ENCODE measurements at places on chromosomes 7 and 10. TPM values are rescaled to one million over a fixed set of nuclear protein-coding genes. Genes with fewer than 3 reads are reported as not detected.
A peak's percentile ranks its signal among the peaks of the same experiment; 100 is the strongest.

DNA sequence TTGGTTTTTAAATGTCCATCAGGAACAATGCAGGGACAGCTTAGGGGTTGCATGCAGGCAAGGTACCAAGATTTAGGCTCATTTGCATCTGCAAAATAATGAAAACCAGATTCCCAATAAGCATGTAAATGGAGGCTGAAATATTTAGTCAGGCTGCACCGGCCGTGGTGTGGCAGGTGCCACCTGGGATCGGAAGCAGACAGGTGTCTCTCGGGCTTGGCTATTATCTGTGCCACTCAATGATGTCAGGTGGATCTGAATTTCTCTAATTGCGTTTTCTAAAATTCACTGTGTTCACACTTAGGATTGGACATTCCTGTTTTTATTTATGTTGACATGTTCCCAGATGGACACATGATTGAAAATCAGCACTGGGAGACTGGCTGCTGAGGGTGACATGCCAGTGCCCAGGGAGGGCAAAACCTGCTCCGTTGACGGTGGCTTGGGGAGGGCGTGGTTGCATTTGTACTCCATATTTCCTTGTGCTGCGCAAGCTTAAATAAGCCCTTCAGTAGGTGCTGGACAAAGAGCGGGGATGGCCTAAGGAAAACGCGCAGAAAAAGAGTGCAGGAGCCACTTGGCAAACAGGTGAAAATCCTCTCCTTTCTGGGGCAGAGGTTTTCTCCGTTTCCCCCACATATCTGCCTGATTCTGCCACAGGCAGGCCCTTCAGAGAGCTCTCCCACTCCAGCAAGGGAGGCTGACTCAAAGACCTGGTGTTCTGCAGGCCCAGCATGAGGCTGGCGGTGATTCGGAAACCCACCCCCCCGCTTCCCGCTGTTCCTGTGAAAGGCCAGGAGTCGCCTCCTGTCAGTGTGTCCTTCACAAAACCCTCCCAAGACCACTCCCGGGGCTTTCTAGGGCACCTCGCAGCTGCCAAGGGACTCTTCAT, 142.5 kb downstream of the WDR37 start:
- DNase-seq, result no peak
- no peak overlapping the region for H3K27ac ChIP-seq
- H3K27me3 ChIP-seq, result no peaks in the 10 kb centered on the region
- no peaks in the 10 kb centered on the region for H3K36me3 ChIP-seq
- peaks cover 5% of the 10 kb centered on the region for H3K4me1 ChIP-seq

- H3K36me3 ChIP-seq, result no peaks in the 10 kb centered on the region
- H3K27me3 ChIP-seq, result no peaks in the 10 kb centered on the region
- H3K27ac ChIP-seq, result no peak overlapping the region
- no peak for DNase-seq
Observed at GRCh38 chr7:138974675-138975292, 6.4 kb downstream of the KIAA1549 start.

GRCh38 chr7:149498811-149499210, 1.2 kb upstream of the ZNF746 start:
- H3K27ac ChIP-seq, result no peak overlapping the region
- DNase-seq, result no peak
- H3K4me3 ChIP-seq, result peak overlapping the region; percentile 81
- peaks cover 20% of the 10 kb centered on the region for H3K4me1 ChIP-seq
- H3K36me3 ChIP-seq, result peaks cover 2% of the 10 kb centered on the region

Gene AS3MT
- total RNA-seq, result 10.4 TPM

Gene CPA4
- total RNA-seq, result 0.72 TPM

Gene C10orf71
- not detected for total RNA-seq

Gene ANKRD61
- total RNA-seq, result 0.80 TPM

Data from neural crest cell (in vitro differentiated cells).